Activated CD8-positive, alpha-beta memory T cell treated with anti-CD3 and anti-CD28 coated beads, Interleukin-2, amount 50 U/mL, for 4 hours (primary cell): ENCODE measurements at places on chromosomes 12 and 14.
A peak's percentile ranks its signal among the peaks of the same experiment; 100 is the strongest.

- DNase-seq = no peak
Observed at GRCh38 chr12:15525441-15525840, 203.1 kb downstream of the PTPRO start.

- no peak for DNase-seq
Observed at GRCh38 chr12:89567691-89568239, 41.9 kb upstream of the POC1B start.

- no peak for DNase-seq
Observed at GRCh38 chr12:119147847-119148448, 30.8 kb upstream of the HSPB8 start.

DNA sequence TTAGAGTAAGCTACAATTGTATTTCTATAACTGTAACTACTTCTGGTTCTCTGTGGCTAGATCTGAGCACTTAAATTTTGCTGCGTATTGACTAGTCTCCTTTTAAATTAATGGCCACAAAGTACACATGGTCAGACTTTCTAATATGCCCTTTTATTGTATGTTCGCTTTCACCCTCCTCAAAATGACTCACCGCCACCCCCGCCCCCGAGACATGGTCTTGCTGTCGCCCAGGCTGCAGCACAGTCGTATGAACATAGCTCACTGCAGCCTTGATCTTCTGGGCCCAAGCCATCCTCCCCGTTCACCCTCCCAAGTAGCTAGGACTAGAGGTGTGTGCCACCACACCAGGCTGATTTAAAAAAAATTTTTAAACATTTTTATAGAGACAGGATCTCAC lies 11.8 kb downstream of the MTERF2 start:
- no peak for DNase-seq

DNA sequence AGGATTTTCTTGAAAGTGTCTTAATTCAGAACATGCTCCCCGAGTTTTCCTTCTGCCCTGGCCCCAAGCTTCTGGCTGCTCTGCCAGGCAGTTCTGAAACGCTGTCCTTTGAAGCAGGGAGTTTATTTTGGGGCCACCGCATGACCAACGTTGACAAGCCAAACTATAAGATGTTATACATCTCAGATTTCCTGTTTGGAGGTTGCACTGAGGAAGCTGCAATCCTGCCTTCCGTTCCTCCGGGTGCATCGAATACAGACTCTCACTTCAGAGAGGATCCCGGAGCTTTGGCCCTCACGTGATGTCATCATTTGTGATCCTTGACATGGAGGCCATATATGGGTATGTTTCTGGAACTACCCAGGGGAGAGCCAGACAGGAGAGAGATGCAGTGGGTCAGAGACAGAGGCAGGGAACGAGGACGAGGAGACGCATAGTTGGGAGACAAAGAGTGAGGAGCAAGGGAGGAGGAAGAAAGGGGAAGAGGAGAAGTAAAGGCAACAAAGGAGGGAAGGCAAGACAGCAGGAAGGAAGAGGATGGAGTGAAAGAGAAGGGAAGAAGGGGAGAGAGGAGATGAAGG lies at the start of gene ASB2:
Gene ASB2 (minus strand): TSS at position 94 of the 581 bp plus-strand sequence. CDS start 12,031 bp downstream, outside the sequence.
- DNase-seq = no peak

- DNase-seq = no peak
Observed at GRCh38 chr14:75127903-75128595, 1.2 kb upstream of the NEK9 start.

GRCh38 chr14:56087671-56088471 lies 30.3 kb upstream of the PELI2 start:
- DNase-seq = no peak

GRCh38 chr14:95066427-95066986 lies 90.8 kb downstream of the DICER1 start:
- no peak for DNase-seq

DNA sequence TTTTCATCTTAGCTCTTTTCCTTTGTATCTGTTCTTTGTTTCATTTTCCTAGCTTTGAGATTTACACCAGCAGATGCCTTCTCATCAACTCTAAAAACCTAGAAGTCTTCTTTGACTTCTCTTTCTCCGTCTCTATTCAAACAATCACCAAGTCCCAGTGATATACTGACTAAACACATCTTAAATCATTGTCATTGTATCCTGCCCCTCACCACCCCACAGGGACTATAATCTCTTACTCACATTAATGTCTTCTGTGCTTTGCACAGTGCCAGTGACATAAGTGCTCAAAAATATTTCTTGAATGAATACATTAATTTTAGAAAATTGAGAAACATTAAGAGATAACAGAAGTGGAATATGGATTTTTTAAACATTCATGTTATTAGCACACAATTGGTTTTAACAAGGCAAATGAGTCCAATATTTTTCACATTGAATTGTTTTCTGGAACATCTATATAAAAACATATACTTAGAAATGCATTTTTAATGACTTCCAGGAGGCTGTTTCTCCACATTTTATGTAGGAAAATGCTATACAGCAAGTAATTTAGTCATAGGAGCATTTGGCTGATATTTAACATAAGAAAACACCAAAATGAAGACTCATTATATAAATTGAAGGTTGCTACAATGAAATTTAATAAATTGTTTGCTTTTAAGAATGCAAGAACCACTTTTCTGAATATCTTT lies 472.8 kb upstream of the PRICKLE1 start:
- no peak for DNase-seq

DNA sequence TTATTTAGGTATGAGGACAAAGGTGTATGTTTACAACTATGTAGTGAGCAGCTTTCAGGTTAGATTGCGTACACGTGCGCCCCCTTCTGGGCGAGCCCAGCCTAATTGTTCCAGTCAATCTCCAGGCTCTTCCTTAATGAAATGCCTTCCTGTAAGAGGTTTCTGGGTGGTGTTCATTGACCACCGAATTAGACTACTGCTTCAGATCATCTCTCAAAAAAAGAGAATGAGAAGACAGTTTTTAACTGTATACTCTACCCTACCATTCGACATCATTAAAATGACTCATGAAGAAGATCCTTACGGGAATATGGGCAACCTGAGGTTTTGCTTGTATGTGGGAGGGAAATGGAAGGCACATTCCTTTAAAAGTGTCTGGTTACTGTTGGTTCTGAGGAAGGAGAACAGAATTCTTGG lies 2.1 kb downstream of the LUM start:
- no peak for DNase-seq

DNA sequence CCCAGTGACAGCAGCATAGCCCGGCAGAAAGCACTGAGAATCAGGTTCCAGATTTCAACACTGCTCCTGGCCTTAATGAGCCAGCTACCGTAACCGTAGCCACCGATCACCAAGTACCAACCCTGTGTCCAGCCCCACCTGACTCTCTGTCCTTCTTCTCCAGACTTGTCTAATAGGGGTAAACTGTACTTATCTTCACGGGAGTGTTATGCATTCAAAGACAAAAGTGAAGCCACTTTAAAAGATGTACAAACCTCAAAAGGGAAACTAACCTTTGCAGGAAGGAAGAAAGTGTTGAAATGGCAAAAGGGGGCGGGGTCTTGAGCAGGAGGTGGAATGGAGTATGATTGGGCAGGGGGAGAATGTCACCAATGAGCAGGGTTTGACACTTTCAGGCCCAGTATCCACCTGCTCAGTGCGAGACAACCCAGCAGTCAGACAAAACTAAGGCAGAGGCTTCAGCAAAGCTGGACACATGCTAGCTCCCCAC lies 226.1 kb downstream of the CHST11 start:
- peak; percentile 78 for DNase-seq

DNA sequence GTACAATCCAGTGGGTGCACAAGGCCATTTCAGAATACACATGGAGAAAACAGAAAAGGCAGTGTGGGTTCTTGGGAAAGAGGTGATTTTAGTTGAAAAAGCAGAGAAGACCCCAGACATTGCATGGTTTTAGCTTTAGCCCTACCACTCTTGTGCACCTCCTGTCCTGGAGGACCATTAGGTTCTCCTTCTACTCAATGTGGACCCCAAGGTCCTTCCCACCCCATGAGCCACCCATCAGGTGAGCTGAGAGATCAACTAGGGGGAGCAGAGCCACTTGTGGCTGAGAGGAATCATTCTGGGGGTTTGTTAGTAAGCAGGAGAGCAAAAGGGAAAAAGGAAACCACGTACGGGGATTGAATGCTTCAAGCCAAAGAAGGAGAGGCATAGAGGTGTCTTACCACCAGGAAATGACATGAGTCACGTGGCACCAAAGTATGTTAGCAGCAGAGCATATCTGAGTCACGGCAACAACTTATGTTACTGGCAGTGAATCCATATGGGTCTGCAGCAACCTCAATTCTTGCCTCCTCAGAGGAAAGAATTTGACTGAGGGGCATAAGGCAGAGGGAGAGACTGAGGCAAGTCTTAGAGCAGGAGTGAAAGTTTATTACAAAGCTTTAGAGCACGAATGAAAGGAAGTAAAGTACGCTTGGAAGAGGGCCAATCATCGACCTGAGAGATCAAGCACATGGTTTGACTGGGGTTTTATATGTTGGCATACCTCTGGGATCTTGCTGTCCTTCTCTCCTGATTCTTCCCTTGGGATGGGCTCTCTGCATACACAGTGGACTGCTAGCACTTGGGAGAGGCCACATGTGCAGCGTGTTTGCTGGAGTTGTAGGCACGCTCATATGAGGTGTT lies 73.9 kb downstream of the HSD17B6 start:
- DNase-seq = peak; percentile 17

DNA sequence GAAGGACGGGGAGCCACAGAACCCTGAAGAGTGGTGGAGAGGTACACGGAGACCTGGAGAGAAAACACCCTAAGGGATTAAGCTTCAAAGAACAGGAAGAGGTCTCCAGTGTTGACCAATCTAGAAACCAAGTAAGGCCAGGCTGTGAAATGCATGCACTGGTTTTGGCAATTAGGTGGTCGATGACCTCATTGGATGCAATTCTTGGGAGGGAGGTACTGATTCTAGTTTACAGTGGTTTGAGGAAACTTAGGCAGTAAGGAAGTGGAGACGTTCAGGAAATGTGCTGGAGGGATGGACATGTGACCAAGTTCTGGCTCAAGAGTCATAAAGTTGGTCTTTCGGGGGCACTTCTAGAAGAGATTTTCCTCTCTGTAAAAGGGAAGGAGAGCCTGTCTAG lies 91.3 kb upstream of the CEP83 start:
- no peak for DNase-seq

GRCh38 chr14:54711812-54712464 lies 145.0 kb downstream of the SAMD4A start:
- DNase-seq = no peak
